ENCODE measurements at places on chromosomes 13 and 19.

DNA sequence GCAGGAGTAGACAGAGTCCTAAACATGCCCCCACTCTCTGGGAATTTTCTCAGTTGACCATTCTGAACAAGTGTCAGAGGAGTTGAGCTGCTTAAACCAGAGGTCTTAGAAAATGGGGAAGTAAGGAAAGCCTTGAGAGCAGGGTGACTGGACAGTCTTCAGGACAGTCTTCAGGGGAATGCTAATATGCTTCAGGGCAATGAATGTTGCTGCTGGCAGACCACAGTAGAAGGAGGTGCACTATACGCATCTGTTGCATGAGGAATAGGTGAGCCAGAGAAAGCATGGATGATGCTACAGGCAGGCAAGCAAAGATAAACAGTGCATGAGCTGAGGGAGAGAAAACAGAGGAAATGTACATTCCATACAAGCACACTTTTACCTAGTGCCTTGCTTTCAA lies 196.6 kb upstream of the GPR12 start:
- no peak for DNase-seq

DNA sequence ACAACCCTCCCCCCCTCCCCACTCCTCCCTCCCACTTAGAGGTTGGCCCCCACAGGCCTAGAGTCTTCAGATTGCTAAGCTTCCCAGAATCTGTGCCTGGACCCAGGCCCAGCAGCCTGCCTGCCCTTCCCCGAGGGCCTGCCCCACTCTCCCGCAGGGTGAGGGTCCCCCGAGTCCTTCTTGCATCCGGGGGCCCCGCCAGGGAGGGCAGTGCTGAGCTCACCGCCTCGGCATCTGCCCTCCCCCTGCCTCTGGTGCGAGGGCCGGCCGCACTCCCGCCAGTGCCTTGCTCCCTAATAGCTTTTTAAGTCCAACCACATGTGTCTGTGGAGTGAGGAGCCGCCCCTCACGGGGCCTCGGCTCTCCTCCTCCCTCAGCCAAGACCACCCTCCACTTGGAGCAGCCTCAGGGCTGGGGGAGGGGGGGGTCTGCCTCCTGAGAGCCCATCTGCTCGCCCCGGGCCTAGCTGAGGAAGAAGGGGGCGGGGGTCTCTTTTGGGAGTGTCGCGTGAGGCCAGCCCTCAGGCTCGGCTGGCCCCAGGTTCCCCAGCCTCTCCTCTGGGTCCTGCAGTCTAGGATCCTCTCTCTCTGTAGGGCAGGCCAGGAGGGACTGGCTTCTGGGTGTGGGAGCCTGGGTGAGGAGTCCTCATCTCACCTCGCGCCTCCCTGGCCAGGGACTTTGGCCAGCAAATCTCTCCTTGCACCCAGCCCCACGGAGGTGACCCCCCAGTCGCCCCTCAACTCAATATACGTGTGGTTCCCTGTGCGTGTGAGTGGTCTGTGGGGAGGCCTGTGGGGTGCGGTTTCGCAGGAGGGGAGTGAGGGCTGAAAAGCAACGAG lies 47.2 kb downstream of the LYL1 start:
- DNase-seq = no peak

DNA sequence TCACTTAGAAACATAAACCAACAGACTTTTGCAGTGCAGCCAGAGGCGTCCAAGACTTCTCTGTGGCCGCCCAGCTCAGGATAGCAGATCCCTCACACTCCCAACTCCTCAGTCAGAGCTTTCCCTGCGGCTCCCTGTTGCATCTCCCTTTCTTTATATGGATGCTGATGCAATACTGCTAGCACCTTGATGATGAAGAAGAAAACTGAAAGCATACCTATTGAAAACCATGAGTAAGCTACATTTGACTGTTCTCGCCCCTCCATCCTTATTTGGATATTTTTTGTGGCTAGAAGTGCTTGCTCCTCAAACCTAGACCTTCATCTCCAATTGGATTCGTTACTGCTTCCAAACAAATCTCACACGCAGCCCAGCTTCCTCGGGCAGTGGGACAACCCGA lies 57.3 kb upstream of the UBL3 start:
- DNase-seq = no peak

DNA sequence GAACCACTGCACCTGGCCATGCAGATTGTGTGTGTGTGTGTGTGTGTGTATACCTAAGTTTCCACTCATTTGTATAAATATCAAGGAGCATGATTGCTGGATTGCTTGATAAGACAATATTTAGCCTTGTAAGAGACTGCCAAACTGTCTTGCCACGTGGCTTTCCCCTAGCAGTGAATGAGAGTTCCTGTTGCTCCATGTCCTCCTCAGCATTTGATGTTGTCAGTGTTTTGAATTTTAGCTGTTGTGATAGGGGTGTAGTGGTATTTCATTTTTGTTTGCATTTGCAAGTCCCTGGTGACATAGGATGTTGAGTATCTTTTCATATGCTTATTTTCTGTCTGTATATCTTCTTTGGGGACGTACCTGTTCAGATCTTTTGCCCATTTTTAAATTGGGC lies 99.0 kb upstream of the ZNF536 start:
- no peak for DNase-seq

DNA sequence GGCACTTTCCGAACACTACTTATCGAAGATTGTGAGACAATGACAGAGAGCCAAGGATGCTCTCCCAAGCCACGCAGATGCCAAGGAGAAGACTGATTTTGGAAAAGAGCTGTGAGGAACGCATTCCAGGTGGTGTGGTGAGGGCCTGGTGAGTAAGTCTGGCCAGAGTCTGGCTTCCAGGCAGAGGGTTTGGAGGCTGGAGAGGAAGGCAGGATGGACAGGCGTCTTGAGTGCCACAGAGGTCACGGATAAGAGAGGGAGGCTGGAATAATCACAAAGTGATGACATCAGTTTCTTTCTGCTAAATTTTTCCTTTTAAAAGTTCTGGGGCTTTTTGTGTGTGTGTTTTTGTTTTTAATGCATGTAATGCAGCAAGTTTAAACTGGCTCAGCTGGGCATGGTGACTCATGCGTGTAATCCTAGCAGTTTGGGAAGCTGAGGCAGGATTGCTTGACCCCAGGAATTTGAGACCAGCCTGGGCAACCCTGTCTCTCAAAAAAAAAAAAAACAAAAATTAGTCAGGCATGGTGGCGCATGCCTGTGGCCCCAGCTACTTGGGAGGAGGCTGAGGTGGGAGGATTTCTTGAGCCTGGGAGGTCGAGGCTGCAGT lies 235.1 kb downstream of the NALCN start:
- no peak for DNase-seq

- DNase-seq = no peak
These were observed 1.8 kb downstream of the SHKBP1 start for GRCh38 chr19:40578442-40578908.

DNA sequence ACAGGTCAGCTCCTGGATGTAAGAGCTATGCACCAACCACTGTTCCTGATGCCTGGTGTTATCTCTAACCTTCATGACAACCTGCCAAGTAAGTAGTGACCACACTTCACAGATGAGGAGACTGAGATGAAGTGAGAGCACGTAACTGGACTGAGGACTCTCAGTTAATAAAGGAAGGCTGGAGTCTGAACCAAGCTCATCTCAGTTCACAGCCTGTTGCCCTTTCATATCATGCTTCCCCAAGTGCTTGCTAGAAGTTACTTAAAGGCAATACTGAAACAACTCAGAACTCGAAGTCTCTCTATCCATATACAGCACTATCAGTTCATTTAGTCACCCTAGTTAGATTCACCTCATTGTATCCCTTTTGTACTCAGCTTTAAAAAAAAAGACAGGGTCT lies 119.7 kb downstream of the ABCC4 start:
- DNase-seq = no peak

DNA sequence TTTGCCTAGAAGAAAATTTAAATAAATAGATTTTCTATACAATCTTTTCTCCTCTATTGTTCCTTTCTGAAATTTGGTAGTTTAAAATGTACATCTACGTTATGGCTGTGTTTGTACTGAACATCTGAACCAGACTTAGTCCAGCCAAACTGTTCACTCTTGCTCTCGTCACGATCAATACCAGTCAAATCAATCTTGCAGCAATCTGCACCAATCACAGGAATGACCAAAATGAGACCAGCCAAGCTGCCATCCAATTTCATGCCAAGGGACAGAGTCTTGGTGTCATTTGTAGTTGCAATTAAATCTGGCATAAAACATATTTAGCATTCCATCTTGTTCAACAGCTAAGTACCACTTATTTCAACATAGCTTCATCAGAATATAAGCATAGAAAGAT lies 156.6 kb downstream of the IRS2 start:
- no peak for DNase-seq

DNA sequence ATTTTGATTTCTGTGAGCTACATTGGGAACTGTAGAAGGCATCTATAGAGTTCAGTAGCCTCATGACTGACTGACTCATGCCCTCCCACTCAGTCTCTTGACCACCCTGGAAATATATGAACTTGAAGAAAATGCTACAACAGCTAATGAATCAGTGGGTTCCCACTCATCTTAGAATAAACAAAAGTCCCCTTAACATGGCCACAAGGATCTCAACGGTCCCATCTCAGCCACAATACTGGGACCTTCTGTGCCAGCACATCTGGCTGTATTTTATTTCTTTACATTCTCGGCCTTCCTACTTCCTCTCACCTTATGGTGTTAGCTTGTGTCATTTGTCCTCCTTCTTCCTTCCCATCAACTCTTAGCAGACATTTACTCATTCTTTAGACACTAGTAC lies 619.8 kb downstream of the DCT start:
- DNase-seq = no peak

GRCh38 chr13:20090349-20090748 lies 70.5 kb downstream of the GJA3 start:
- no peak for DNase-seq

- no peak for DNase-seq
These were observed 95.2 kb downstream of the SERP2 start for GRCh38 chr13:44468874-44469273.

DNA sequence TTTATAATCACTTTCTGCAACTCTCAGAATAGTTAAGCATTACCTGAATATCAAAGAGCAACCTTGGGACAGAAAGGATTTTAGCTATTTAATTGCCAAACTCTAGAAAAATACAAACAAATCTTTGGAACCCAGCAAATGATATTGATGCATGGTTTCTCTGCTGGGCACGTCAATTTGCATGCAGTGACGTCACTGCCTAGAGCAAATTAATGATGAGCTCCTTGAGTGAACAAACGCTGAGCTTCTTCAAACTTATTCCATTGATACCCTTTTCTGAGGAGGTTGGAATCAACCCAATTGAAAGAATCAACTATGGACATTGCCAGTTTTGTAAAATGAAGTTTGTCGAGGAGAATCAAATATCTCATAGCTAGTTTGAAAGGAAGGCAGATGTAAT lies 259.9 kb upstream of the SOX21 start:
- no peak for DNase-seq

DNA sequence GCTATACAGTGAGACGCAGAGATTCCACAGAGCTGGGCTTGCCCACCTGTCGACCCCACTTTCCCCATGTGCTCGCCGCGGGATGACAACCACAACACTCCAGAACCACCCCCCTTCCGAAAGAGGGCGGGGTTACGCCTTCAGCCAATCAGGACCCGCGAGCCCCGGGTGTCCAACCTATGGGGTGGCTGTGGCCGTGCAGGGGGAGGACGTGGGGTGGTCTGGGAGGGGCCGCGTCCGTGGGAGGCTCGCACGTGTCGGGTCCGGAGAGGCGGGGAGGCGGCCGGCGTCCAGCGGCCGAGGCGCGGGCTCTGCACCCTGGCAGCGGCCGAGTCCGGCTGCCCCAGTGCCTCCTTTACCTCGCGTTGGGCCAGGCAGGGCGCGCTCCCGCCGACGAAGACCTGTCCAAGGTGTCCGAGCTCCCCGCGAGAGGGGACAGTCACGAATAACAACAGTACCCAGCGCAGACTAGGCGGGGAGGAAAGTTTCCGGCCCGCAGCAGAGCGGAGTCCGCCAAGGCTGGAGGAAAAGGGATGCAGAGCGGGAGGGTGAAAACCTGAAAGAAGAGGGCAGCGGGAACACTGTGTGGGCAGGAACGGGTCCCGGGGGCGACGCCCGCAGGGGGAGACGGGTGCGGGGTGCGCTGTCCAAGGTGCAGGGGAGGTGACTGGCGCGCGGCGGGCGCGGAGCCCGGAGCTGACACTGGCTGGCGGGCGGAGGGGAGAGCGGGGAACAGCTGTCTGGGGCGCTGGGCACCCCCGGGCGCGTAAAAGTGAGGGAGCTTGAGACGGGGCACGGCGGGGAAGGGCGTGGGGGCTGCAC lies 911 bp downstream of the ENOX1 start:
- DNase-seq = peak; percentile 92

DNA sequence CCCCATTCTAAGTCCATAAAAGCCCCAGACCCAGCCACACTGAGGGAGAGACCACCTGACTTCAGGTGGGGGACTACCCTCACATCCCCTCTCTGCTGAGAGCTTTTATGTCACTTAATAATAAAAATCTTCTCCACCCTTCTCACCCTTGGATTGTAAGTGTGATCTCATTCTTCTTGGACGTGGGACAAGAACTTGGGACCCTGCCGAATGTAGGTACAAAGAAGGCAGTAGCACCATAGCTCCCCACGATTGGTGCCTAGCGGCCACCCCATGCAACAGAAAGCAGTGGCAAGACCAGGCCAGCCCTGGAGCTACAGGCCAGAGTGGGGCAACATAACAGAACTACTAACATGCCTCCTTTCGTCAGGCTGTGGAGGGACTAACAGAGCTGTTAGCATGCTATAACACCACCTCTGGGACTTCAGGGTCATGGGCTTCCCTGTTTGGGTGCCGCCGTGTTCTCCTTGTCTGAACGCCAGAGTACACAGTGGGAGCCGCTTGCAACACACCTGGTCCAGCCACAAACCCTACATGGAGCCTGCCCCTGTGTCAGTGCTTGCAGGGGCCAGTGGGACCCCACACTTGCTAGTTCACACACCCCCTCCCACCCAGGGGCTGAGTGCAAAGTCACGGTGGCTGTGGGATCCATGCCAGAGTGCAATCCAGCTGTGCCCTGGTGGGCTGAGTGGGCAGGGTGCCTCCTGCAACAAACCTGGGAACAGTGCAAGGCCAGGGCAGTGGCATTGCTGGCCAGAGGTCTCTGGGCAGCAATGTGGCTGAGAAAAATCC lies 5.2 kb upstream of the FBXO17 start:
- no peak for DNase-seq

- DNase-seq = peak; percentile 57
These were observed 314.1 kb downstream of the FOXO1 start for GRCh38 chr13:40352380-40352778.

GRCh38 chr13:99614465-99614885 lies 113.2 kb downstream of the TM9SF2 start:
- no peak for DNase-seq

- DNase-seq = no peak
These were observed 1.7 kb downstream of the PROSER1 start for GRCh38 chr13:39036212-39036611.

DNA sequence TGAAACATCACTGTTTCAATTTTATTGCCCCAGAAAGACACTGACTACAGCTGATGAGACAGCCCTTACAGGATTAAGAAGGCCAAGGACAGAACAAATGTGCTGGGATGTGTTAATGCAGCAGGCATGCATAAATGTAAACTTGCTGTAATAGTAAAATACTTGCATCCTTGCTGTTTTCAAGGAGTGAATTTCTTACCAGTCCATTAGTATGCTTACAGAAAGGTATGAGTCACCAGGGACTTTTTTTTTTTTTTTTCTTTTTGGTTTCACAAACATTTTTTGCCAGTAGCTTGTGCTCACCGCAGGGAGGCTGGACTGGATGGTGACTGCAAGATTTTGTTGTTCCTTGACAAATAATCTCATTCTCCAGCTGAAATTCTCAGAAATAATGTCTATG lies 55.1 kb downstream of the GPR180 start:
- no peak for DNase-seq

GRCh38 chr13:45886466-45886865 lies 34.9 kb upstream of the SIAH3 start:
- DNase-seq = no peak

- no peak for DNase-seq
These were observed 45.2 kb downstream of the CDADC1 start for GRCh38 chr13:49292742-49293486.

GRCh38 chr13:55214841-55215345 lies 1925.8 kb upstream of the PRR20A start:
- no peak for DNase-seq

Measured in nucleus accumbens (tissue), 56 donors.